ENCODE measurements at places on chromosomes 5 and 9. TPM values are rescaled to one million over a fixed set of nuclear protein-coding genes. Genes with fewer than 3 reads are reported as not detected.

GRCh38 chr5:10331341-10331796 lies 22.1 kb upstream of the MARCHF6 start:
- DNase-seq, result no peak

DNA sequence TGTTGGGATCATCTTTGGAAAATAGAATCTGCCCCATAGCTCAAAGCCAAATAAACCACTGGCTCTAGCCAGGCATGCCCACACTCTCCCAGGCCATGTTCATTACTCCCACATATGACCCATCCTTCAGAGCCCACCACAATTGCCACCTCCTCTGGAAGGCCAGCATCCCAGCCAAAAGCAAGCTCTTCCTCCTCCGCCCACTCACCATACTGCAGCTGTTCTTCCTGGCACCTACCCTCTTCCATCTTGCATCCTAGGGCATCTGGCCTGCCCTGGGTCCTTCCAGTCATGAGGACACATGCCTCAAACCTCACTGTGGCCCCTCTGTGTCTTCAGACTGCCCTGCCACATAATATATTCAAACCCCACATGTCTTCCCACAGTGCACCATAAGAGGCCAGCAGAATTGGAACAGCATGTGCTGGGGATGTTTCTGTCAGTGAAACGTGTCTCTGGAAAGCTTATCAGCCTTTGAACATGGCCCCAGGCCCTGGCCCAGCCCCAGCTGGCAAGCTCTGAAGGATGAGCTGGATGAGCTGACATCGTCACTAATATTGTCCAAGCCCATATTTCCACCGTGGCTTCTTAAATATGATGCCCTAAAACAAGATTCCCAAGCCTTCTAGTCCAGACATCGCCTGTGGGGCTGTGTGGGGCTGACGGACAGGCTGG lies 230.8 kb downstream of the AGTPBP1 start:
- no peak for DNase-seq

DNA sequence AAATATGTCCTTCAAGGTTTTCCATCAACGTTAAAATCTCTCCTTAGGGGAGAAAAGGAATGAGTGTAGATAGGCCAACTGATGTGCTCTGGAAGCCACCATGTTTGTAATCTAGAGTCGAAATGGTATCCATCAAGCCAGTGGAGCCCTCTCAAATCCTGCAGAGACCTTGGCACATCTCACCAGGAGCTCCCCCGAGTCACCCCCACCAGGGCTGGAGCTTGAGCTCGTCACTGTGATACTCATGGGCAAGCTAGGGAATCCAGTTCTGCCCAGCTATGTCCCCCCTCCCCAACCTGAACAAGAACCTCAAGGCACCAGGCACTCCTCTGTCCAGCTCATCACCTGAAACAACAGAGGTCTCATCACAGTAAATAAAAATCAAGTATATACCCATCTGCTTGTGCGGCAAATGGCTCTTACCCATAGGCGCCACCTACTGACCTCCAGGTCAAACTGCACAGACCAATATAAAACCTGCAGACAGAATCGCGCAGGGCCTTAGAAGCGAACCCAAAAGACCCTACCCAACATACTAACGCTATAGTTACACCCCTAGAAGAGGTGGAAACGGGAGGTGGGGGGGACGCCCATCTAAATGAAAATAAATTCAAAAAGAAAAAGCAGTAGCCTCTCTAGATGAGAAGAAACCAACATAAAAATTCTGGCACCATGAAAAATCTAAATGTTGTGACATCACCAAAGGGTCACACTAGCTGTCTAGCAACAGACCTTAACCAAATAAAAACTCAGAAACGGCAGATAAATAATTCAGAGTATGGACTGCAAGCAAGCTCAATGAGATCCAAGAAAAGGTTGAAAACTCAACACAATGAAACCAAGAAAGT lies 75.0 kb downstream of the TTC39B start:
- DNase-seq, result peak; percentile 35

Gene BSPRY
- total RNA-seq, result 9.1 TPM

DNA sequence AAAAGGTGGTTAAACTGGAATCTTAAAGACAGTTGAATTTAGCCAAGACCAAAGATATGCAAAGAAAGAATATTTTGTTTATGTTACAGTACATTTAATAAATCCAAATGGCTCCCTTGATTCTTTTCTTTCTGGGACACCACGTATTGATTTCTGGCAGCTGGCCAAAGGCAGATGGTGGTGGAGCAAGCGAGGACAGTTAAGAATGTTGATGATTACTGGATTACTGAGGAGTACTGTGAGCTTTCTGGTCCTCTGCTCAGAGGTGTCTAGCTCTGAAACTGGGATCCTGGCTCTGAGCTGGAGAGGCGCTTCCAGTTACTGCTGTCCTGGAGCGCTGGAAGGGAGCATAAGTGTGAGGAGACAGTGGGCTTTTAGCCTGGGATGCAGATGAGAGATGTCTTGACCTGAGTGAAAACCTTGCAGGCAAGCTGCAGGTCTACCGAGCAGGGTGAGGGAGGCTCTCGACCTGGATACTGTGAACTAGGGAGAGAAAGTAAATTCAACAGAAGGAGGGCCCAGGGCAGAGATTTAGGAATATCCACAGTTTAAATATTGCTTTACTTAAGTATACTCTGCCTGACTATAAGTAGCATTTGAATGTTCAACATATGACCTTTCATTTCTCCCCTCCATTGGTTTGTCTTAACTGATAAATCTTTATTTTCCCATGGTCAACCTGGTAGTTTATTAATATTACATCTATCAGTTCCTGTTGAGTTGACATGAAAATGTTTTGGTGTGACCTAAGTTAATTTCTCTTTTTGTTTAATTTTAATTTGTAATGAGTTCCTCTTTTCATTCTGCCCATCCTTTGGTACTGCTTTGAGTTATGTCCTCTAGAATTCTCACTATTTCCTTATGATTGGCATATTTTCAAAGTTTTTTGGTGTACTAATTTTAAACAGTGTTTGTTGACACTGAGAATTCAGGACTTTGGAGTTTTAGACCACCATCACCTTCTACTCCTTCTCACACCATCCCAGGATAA lies 3.7 kb downstream of the SYK start:
- no peak for DNase-seq

Gene HTR4
- not detected for total RNA-seq

Gene SLC6A7
- not detected for total RNA-seq

- DNase-seq, result no peak
Observed at GRCh38 chr9:134044944-134045343, 19.7 kb downstream of the BRD3OS start.

GRCh38 chr9:37966412-37967013 lies 62.6 kb upstream of the SLC25A51 start:
- DNase-seq, result no peak

DNA sequence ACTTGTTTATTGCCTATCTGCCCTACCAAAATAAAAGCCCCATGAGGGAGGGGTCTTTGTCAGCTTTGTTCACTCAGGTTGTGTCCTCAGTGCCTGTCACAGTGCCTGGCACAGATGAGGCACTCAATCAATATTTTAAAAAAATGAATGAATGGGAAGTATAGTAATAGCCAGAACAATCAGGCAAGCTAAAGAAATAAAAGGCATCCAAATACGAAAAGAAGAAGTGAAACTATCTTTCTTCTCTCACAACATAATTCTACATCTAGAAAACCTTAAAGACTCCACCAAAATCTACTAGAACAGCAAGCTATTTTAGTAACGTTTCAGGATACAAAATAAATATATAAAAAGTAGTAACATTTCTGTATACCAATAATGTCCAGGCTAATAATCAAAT lies 37.8 kb upstream of the C5orf63 start:
- no peak for DNase-seq

GRCh38 chr9:92669527-92669889 lies 423 bp downstream of the IPPK start:
- no peak for DNase-seq

DNA sequence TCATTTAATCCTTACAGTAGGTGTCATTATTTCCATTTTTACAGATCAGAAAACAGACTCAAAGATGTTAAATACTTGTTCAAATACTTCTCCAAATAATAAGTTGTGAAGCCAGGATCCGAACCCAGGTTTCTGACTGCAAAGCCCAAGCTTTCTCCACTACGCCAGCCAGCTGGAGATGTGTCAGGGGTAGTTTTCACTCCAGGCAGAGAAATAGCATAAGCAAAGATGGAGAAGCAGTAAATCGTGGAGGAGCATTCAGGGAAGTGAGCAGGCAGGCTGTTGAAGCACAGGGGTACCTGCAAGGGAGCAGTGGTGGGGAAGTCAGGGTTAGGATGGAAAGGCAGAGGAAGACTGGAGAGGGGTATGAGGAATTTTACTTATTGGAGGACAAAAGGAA lies 2.9 kb downstream of the TLN1 start:
- no peak for DNase-seq

DNA sequence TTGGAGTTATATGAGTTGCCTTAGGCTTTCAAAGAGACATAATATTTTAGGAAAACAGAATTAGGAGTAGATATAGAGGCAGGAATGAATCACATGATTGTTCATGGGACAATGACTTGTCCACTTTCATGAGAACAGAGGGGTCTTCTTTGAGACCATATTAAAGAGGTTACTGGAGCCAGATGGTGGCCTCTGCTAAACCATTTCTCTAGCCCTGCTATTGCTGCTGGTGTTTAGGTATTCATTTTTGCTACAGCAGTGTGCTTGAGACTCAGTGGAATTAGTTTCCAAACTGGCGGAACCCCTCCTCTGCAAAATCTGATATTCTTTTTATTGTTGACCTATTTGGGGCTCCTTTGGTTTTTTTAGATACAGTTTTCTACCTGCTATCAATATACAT lies 31.3 kb downstream of the GRAMD2B start:
- DNase-seq, result no peak
